ENCODE measurements at places on chromosomes 7 and 10. TPM values are rescaled to one million over a fixed set of nuclear protein-coding genes. Genes with fewer than 3 reads are reported as not detected.

SFRP5 gene
- not detected for total RNA-seq

MMD2 gene
- total RNA-seq = not detected

GRCh38 chr7:75906991-75907667, 7.8 kb upstream of the POR start:
- no peak for DNase-seq

DNA sequence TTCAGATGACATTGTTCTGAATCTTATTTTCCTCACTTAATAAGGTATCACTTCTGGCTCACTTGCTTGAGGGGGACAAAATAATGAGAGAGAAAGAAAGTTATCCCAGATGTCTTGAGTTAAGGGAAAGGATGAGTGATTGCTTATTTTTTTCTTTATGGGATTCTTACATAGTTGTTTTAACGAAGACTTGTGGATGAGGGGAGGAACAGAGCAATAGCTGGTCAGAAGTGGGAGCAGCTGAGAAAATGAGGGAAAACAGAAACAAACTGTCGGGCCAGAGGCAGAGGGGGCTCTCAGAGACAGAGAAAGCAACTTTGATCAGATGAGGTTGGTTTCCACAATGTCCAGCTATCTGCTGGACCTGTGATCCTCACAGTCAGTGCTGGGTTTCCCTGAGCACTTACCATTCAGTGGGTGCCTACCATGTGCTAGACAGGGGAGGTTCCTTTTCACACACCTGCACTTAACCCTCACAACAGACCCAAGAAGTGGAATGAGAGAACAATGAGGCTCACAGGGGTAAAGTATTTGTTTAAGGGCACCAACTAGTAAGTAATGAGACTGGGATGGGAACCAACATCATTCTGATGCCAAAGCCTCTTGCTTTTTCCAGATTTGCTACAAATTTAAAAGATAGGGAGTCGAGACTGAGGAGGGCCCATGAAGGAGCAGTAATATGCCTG, 64.2 kb downstream of the BICC1 start:
- DNase-seq = no peak

DNA sequence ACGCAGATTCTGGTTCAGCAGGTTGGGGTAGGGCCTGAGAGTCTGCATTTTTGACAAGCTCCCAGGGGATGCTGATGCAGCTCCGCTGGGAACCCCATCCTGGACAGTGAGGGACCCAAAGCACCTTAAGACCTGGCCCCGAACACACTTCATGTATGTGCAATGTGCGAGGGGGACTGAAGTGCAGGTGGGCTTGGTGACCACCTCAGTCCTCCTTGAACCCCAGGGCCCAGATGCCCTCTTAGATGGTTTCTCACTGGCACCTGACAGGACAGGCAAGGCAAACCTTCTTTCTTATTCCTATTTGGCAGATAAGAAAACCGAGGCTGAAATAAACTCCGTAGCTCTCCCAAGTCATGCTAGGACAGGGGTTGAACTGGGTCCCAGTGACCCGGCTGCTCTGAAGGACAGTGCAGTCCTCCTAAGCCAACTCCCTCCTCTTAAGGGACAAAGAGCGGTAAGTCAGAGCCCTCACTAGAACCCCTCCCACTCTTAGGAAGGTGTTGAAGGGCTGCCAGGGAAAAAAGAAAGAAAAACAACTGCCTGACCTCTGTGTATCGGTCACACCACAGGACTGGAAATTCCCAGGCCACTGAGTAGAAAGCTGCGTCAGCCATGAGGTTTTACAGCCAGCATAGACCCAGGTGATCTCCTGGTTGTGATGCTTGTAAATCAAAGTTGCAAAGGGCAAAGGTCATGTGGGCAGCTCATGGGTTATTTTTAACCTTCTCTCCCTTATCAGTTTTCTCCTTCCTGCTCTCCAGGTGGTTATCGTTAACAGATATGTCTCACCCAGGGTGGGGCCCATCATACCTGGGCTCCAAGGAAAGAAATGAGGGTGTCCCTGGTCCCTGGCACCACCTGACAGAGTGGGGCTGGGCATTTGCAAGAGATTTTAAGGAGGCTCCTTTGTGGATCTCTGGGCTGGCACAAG, 90.9 kb upstream of the SMNDC1 start:
- DNase-seq = peak; percentile 99

DNA sequence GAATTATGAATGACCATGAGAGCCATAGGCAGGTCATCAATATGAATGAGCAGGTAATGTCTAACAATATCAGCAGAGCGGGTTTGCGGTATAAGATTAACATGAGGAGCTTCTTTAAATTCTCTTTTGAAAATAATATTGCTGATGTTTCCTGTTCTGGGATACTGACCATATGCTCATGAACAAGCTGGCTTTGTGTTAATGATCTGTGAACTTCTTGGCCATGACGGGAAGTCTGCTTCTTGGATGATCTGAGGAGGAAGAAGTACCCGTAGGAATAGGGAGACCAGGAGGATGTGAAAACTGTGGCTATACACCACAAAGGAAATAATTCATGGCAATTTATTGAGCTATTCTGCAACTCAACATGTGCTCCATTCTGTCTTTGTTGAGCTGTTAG, 38.6 kb downstream of the ITGA8 start:
- no peak for DNase-seq

- DNase-seq = no peak
Measured at GRCh38 chr7:27080844-27081436, 14.9 kb downstream of the HOXA1 start.

- DNase-seq = peak; percentile 22
Measured at GRCh38 chr7:3078514-3078913, 34.8 kb upstream of the CARD11 start.

All from epithelial cell of proximal tubule (primary cell).